Stimulated activated CD8-positive, alpha-beta memory T cell treated with anti-CD3 and anti-CD28 coated beads, Interleukin-4, amount 100 ng/mL, for 1 hour (primary cell): ENCODE measurements at places on chromosomes 4 and X.

GRCh38 chrX:12866451-12867377 is at the start of gene TLR7:
Gene TLR7, plus strand, starts transcription at chrX:12867072. Its CDS starts 507 bp downstream, at chrX:12867579.
- DNase-seq = no peak

DNA sequence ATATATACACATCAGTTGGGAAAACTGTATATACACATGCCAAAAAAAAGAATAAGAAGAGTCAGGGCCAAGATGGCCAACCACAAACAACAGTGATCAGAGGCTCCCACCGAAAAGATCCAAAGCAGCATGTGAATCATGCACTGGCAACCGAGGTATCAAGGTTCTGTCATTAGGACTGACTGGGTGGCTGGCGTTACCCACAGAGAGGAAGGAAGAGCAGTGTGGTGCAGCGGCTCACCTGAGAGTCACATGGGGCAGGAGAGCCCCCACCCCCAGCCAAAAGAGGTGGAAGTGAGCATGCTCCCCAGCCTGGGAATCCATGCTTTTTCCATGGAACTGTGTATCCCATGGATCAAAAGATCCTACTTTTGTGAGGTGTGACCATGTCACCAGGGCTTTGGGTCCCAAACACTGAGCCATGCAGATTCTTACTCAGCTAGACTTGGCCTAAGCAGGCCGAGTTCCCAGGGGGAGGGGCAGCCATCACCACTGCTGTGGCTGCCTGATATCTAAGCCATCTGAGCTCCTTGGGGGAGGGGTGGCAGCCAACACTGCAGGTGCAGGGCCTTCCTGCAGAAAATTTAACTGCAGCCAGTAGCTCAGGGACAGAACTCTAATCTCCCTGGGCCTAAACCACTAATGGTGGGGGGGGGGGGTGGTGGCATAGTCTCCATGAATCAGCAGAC is 52.8 kb downstream of the P2RY10 start:
- DNase-seq = no peak

DNA sequence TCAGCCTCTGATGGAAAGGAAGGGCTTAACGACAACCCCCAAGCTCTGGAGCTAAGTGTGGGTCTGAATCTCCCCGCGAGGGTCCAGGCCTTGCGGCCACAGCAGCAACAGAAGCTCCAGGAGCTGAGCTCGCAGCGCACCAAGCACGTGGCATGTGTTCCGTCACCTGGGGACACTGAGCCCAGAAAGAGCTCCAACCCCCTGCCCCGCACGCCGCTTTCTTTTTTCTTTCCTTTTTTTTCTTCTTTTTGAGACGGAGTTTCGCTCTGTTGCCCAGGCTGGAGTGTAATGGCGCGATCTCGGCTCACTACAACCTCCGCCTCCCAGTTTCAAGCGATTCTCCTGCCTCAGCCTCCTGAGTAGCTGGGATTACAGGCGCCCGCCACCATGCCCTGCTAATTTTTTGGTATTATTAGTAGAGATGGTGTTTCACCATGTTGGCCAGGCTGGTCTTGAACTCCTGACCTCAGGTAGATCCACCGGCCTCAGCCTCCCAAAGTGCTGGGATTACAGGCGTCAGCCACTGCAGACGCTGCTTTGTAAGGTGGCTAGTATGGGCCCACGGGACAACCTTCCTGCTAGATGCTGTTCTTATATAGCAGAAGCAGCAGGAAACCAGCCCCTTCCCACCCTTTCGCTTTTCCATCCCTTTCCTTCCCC is 685 bp upstream of the TNIP2 start:
- DNase-seq = no peak

- no peak for DNase-seq
Measured at GRCh38 chr4:125833-126232, 1.5 kb downstream of the ZNF718 start.

GRCh38 chrX:10104958-10105658 is 51.7 kb upstream of the CLCN4 start:
- DNase-seq = no peak

GRCh38 chr4:124703154-124703553 is 9.4 kb downstream of the ANKRD50 start:
- DNase-seq = no peak

GRCh38 chr4:39648827-39649558 is 10.3 kb upstream of the SMIM14 start:
- DNase-seq = no peak

GRCh38 chr4:183831026-183831446 is 74.1 kb upstream of the STOX2 start:
- no peak for DNase-seq

- DNase-seq = no peak
Measured at GRCh38 chr4:13527981-13528820, 16.1 kb downstream of the NKX3-2 start.

DNA sequence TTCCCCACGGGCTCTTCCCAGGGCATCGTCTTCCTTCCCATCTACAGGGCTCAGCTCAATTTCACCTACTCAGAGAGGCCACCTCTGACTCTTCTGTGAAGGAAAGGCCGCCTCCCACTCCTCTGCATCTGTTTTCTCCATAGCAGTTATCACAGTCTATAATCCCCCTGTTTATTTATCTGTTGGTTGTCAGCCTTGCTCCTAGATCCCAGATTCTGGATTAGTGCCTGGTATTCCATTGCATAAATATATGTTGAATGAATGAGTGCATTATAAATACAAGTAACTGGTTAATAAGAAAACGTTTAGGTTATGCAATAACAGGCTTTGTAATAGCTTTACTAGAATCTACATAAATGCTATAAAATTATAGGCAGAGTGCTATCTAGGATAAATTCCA is 52.9 kb downstream of the NSG1 start:
- DNase-seq = no peak

DNA sequence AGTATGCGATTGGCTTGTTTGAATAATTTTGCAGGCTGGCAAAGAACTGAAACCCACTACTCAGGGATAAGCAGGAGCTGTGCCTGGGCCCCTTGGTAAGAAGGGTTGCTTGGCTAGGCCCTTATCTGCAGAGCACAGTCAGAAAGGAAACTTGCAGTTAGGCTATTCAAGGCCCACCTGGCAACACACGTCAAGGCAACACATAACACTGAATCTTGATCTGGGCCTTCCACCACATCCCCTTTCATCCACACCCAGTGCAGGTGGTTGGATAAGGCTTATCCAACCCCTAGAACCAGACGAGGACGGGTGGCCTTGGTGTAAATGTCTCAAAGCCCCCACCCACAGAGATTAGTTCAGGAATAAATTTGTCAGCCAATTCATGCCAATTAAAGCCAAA is 72.8 kb upstream of the NEIL3 start:
- DNase-seq = no peak

DNA sequence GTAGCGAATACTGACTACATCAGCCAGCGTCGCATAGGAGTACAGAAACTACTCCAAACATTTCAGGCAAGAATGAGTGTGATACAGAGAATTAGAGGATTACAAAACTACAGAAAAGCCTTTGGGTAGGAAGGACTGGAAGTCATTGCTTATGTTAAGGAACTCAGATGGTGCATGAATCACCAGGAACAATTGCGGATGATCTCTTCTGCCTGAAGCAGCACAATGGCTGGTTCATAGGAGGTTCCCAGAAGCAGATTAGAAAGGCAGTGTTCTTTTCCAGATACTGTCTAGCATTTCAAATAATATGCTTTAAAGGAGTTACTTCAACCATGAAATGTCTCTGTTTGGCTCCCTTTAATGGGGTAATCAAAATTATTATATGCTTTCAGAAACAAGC is 42.5 kb upstream of the MAP9 start:
- DNase-seq = no peak

DNA sequence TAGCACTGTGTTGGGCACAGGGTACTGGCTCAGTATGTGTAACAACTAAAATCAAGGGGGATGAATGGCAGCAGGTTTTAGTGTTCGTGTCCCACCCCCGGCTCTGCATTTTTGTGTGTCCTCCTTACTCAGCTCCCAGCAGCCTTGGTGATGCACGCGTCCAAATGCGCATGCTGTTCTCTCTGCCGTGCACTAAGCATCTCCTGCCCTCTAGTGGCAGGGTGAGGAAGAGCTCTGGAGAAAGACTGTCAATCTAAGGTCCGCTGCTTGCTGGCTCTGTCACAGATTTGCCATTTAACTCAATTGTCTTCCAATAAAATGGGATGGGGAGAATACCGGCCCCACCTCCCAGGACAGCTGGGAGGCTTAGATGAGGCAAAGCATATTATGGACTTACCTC is 61.4 kb downstream of the WFS1 start:
- no peak for DNase-seq

GRCh38 chr4:183632689-183633088 is 26.3 kb downstream of the RWDD4 start:
- DNase-seq = no peak

- DNase-seq = no peak
Measured at GRCh38 chrX:41870719-41871151, 52.6 kb downstream of the CASK start.

DNA sequence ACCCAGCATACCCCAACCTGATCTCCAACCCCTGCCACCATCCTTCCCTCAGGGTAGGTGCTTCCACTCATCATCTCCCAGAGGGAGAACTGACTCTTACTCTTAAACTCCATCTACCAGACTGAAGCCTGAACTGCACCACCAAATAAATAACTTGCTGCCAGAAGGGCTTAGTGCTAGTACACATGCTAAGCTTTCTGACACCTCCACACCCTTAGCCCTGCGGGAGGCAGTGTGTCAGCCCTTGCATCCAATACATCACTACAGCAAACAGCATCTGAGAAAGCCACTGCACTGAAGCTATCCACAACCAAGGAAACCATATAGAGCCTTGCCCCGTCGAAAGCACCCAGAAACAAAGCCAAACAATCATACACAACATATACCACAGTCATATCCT is 68.6 kb upstream of the MCF2 start:
- no peak for DNase-seq

DNA sequence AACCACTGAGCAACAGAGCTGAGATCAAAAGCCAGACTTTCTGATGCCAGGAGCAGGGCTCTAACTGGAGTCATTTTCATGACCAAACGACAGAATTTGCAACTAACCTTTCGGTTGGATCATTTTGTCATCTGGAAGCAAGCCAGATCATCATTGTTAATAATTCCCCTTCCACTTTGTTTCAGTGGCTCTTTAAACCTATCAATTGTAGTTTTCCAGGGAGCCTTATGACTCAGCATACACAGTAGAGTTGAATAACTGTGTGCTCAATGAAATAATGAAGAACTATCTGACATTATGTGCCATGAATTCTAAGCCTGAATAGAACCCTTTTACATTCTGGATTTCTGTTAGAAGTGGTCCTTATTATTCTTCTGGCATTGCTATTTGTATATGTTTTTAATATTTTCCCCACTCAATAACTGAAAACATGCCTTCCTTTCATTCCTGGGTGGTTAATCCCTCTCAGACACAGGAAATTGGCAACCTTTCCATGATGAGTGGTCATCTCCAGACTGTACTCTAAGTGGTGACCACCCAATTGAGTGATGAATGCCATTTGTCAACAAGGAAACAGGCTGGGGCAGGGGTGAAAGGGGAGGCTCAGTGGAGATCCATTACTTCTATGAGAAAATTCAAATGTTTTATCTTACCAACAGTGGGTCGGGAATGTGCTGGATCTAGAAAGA is 431.8 kb downstream of the BCOR start:
- no peak for DNase-seq

DNA sequence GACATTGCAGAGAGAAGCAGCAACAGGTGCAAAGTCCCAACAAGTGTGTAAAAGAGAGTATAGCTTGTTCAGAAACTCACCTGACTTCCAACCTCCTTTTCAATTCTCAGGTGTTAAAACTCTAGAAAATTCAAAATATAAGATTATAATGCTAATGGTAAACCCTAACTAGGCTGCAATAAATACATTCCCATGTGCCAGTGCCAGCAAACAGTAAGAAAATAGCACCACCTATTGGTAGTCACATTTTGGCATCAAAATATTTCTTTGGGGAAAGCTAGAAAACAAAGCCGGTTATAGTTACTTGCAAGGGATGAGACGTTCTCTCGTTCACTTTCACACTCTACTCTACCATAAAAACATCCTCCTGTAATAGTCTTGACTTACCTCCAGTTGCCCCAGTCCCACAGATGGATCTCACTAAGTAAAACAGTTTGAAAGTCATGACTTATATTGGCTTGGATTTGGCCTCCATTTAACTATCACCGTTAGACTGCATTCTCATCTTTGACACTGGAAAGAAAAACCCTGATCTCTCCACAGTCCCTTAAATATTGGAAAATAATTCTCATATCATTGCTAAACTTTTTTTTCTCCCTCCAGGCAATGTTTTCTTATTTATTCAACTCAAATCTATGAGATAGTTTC is 9.6 kb downstream of the BMP3 start:
- no peak for DNase-seq

GRCh38 chr4:81038636-81039350 is 8.3 kb downstream of the BMP3 start:
- DNase-seq = no peak

DNA sequence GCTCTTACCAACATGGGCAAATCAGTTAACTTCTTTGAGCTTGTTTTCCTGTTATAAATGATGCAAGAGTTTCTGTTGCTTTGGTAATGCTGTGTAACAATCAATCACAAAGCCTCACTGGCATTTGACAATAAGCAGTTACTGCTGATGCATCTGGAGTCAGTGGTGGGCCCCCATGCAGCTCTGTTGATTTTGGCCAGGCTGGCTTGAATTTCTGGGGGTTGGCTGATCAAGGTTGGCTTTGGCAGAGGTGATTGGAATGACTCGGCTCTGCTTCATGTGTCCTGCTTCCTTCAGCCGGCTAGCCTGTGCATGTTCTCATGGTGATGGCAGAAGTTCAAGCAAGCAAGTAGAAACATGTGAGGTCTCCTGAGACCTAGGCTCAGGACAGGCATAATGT is 90.4 kb downstream of the PHEX start:
- no peak for DNase-seq

GRCh38 chr4:48801016-48801715 is 21.1 kb upstream of the FRYL start:
- no peak for DNase-seq

DNA sequence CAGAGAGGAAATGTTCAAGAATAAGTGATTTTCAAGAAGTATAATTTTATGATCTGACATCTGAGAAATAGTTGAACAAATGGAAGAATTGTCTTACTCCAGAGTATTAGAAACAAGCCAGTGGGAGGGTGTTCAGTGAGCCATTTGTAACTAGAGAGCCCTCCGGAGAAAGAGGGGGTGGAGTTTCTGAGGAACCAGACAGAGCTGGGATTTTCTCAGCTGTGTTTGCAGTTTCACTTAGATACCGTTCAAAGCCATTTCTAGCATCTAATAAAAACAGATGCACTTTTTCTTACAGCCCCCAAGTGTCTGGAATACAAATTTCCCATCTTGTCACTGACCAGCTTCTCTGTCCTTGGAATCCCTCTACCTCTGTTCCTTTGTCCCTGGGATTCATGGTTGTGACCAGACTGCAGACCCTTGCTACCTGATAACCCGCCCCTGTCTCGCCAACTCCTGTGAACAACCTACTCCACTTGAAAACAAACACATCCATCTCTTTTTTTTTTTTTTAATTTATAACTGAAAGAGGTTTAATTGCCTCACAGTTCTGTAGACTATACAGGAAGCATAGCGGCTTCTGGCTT is 132.8 kb upstream of the KLF3 start:
- no peak for DNase-seq

GRCh38 chr4:141919649-141920048 is 283.3 kb downstream of the IL15 start:
- no peak for DNase-seq
